K562 (cell line): ENCODE measurements at places on chromosomes 2 and 18. TPM values are rescaled to one million over a fixed set of nuclear protein-coding genes. Genes with fewer than 3 reads are reported as not detected.

- no peak for DNase-seq
Measured at GRCh38 chr2:28528206-28528605, 32.3 kb downstream of the PLB1 start.

GRCh38 chr18:24500217-24500616 is 39.8 kb downstream of the HRH4 start:
- DNase-seq, result no peak

DNA sequence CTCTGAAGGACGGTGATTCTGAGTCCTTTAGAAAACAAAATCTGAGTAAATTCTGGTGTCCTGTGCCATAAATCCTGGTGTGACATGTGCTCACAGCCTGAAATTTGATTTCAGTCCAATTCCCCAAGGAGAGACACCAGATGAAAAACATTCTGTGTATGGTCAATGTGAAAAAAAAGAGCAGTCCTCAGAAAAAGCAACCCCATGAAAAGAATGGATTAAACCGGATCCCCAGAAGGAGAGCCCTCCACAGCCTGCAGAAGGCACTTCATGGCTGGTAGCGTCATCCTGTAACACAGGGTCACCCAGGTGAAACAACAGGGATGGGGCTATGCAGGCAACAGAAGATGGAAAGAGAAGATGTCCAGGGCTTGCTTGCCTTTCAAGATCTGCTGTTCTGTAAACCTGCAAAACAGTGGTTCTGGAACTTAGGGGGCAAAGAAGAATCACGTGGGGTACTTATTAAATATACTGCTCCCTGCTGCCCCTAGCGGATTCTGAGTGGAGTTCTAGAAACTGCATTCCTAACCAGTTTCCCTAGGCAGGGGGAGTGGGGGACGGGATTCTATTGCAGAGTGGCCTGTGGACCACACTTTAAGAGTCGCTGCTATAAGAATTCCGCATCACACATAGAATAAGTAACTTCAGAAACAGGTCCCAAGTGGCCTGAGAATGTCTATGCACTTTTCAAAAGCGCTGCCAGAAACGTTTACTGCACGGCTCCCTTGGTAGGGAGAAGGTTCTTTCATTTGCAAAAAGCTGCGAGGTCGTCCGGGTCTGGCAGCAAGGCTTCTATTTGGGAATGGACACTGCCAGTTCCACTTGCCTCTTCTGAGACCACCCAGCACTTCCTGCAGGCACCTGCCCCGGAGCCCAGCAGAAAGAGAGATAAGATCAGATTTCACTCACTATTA is 118.9 kb upstream of the ARL5A start:
- peak; percentile 68 for DNase-seq

DNA sequence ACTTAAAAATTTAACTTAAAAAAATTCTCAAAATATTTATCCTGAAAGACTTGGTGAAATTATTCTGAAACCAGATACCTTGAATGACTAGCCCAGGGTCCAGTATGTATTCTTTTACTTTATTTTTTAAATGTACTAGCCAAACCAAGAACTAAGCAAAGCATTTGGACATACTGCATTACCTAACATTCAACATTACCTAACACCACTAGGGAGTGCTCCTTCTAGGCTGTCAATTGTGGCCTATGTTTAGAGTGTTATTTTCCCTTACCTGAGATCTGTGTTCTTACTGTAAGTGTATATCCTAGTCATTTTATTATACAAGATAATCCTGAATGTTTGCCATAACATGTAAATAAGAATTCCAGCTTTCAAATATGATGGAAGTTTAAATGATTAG is 496.6 kb downstream of the PTPRM start:
- no peak for DNase-seq

GRCh38 chr18:60053747-60054304 is 154.0 kb downstream of the PMAIP1 start:
- DNase-seq, result peak; percentile 94

Gene DAPL1
- total RNA-seq, result not detected in 2 replicates

DNA sequence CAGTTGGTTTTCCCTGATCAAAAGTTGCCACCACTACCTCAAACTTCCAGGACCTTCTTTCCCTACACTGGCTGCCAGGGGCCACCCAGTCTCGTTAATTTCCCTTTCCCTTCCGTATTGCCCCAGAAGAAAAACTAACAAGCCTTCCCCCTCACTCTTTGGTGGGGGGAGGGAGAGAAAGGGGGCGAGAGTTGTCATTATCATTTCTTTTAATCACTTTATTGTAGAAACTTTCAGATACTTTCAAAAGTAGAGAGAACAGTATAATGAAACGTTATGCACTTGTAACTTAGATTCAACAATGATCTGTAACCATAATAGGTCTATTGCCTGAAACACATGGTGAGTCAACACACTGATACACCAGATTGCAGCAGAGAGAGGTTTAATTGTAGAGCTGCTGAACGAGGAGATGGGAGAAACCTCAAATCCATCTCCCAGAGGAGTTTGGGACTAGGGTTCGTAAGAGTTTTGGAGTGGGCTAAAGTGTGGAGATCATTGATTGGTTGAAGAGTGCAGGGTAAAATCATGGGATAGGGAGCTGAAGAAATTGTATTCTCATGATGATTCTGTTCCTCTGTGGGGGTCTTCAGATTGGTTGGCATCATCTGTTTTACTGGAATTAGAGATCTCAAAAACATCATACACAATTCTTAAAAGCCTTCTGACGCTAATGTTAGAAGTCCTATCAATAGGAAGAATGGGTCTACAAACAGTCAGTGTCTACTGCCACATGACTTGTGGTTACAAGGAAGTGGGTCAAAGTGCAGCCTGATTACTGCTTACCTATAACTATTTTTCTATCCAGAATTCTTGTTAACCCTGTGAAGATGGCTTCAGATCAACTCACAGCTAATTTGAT is 2.6 kb upstream of the RNF149 start:
- DNase-seq, result no peak

- no peak for DNase-seq
Measured at GRCh38 chr2:106624787-106625380, 137.7 kb downstream of the CD8B2 start.

DNA sequence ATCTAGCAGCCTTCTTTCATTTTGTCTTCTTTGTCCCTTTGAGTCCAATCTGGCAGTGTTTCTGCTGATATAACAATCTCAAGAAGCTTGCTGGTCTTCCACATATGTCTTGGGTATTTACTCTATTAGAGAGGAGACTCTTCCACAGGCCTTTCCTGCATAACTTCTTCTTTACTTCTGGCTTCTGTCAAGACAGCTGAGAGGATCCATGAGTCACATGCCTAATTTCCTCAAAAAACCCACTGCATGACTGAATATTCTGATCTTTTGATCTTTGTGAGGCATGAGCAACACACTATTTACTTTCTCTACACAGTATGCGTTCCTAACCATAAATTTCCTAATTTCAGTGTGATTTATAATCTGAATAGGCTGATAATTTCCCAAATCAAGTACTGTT is 5.1 kb upstream of the DCC start:
- DNase-seq, result no peak

- DNase-seq, result no peak
Measured at GRCh38 chr18:57747809-57748680, 55.1 kb downstream of the ATP8B1 start.

DNA sequence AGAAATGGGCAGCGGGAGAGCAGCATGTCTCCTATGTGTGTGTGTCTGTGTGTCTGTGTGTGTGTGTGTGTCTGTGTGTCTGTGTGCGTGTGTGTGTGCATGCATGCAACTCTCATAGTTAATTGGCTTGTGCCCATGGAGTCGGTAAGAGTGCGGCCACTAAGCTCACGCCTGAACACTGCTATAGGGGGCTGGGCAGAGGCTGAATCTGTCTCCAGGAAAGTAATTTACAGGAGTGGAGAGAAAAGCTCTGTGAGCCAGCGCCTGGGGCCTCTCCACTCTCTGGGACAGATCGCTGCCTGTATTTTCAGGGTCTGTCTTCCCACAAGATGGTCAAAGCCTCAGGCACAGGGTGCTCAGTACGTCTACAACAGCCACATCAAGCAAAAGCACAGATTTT is 553.4 kb downstream of the TNS1 start:
- no peak for DNase-seq

Gene PROKR1
- total RNA-seq, result 0.18 and 0.22 TPM in 2 replicates

DNA sequence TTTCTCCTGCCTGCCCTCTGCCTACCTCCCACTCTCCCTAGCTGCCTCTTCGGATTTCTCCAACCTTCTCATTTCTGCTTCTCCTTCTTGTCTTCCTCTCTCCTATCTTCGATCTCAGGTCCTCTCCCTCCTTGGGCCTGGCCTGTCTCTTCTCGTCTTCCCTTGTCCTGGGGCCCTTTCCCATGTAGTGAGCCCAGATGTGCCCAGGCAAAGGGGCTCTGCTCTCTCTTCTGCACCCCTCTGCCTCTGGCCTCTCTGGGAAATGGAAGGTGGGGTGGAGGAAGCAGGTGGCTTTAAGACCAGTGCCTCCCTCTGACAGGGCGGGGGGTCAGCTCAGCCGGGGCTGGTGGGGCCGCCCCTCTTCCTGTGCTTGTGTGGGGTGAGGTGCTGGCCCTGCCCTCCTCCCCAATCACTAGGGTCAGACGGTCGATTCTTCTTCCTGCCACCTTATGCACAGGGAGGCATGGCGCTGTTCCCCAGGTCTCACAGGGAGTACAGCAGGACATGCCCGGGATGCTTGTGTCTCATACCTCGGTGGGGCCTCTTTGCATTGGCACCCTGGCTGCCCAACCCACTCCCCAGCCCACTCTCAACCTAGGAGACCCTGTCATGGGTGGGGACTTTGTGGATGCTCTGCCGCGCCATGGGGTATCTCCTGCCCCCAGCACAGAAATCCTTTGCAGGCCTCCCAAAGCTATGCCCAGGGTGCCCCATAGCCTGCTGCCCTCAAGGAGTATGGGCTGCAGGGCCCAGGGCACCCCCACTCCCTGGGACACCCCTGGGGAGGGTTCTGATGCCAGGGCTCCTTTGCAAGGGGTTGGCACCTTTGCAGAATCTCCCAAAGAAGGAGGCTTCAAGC is 213.8 kb upstream of the HAAO start:
- no peak for DNase-seq

Gene NEU4
- 0.38 and 0.40 TPM in 2 replicates for total RNA-seq

- DNase-seq, result no peak
Measured at GRCh38 chr2:38191516-38191915, 115.6 kb upstream of the CYP1B1 start.

DNA sequence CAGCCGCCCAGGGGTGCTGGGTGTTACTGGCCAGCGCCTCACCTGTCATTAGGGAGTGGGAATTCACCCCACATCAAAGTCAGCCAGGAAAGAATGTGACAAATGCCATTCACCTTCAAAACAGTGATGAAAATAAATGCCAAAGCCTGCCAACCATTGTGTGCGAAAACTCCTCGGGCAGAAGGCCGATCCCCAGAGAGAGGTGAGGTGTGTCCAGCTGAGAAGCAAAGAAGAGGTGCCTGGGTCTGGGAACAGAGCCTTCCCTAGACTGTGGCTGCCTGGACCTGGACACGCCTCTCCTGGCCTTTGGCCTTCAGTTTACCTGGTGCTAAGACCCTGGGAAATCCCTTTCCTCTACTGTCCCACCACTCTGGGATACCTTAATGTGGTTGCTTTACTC is 142.7 kb downstream of the CYP26B1 start:
- DNase-seq, result no peak

Gene COL5A2
- 0.42 and 0.45 TPM in 2 replicates for total RNA-seq
